ENCODE measurements at places on chromosomes 13 and 19.

- DNase-seq = no peak
Observed at GRCh38 chr19:48552406-48553322, 692 bp downstream of the SULT2B1 start.

DNA sequence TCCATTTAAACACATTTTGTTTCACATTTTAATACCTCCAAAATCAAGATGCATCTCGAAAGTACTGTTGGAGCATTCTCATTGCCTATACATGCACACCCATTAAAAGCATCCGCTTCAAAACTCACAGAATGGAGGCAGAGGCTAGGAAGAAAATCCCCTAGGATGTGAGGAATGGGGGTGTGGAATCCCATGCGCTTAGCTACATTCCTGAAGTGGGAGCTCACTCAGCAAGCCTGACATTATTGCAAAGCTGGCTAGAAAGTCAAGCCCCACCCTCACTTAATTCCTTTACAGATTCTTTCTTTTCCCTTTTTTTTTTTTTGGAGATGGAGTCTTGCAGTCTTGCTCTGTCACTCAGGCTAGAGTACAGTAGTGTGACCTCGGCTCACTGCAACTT lies 4.6 kb upstream of the FAM32A start:
- no peak for DNase-seq

GRCh38 chr19:3360421-3361383 lies 5.7 kb upstream of the NFIC start:
- peak; percentile 78 for DNase-seq

- DNase-seq = no peak
Observed at GRCh38 chr19:35533201-35533821, at the start of gene GAPDHS. Gene GAPDHS, plus strand, starts transcription at chr19:35533456. Its CDS starts 72 bp downstream, at chr19:35533528.

DNA sequence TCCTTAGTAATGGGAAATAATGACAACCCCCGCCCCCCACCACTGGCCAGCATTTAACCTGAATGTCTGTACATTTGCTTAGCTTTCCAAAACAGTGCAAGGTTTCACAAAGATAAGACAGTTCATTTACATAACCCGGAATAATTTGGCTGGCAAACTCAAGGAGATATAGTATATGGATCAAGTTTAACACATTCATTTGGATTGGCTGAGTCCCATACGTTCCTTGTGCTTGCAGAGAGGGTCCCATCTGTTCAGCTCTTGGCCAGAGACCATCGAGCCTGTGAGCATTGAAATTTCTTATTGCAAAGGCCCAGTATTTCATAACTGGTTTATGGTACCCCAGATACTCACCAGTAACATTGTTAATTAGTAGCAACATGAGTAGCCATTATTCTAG lies 116.5 kb downstream of the GPC6 start:
- no peak for DNase-seq

DNA sequence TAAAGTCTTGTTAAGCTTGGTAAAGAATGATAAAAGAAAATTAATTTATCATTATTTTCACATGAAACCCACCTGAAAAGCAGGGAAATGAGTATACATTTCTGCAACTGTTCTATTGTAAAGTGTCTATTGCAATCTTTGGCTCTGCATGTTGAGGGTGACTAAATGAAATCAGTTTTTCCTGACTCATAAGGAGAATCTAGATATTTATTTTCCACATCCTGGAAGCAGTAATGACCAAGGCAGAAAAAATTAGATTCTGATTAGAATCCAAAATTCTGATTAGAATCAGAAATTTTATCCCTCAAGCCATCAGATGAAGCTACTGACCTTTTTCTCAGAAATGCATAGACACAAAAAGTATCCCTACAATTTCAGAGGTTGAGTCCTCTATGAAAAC lies 178.4 kb downstream of the MYO16 start:
- DNase-seq = no peak

Data from activated CD4-positive, alpha-beta memory T cell treated with anti-CD3 and anti-CD28 coated beads for 36 hours (primary cell).